ENCODE measurements at places on chromosomes 5 and 9.

DNA sequence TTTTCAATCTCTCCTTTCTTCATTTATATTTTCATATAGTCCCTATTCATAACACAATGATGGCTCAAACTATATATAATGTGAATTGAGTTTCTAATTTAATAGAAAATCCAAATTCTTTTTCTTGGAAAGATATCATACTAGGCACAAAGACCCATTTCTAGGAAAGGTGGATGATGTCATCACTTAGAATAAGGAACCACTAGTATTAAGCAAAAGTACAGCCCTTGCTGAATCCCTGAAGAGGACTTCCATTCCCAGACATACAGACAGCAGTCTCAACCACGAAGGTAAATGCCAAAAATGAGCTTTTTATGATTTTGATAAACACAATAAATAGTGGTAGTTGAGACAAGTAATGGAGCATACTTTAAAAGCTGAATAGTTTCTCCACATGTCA lies 210.0 kb downstream of the FBN2 start:
- DNase-seq: no peak

- peak; percentile 52 for DNase-seq
Measured at GRCh38 chr5:31186672-31187267, 6.7 kb upstream of the CDH6 start.

- no peak for DNase-seq
Measured at GRCh38 chr9:18138656-18139055, 335.3 kb upstream of the ADAMTSL1 start.

DNA sequence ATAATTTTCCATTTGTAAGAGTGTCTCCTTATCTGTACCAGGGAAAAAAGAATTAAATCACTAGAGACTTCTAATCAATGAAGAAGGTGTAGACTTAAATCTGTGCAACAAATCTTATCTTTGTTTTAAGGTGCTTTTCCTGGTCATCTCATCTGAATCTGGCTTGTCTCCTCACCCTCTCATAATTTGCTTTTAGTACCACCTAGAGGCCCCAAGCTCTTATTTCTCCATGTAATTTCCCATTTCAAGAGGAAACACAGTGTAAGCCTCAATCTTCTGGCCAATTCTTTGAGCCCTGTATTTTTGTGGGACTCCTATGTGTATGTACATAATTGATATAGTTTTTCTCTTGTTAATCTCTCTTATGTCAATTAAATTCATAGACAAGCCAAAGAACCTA lies 1975.3 kb upstream of the CDH6 start:
- DNase-seq: no peak

- DNase-seq: peak; percentile 21
Measured at GRCh38 chr5:39447059-39447458, 22.3 kb upstream of the DAB2 start.

GRCh38 chr9:109411798-109412352 lies 86.2 kb downstream of the PTPN3 start:
- DNase-seq: peak; percentile 61

DNA sequence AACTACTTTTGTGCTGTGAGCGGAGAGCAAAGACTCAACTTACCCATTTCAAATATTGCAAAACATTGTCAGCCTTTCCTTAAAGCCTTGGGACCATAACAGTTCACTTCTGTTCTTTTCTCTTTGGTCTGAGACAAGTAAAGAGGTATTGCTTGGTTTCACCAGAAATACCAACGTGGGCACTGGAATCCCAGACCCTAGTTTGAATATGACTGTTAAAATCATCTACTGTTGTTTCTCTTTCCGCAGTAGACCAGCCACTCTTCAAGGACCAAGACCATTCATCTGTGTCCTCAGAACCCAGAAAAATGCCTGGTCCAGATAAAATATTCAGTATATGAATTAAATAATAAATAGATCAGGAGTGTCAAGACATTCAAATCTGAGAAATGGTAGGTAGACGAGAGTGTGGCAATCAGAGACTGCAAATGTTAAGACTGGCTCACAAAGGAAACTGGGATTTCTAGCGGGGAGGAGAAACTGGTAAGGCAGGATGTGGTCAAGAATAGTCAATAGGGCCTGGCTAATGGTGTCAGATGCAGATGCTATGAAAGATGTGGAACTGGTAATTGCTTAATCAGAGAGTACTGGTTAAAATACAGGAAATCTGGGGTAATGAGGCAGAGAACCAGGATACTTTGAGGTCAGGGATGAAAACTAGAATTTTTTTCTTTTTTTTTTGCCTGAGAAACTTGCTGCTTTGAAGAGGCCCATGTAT lies 82.1 kb upstream of the IL33 start:
- no peak for DNase-seq

- no peak for DNase-seq
Measured at GRCh38 chr5:24732184-24732583, 87.4 kb upstream of the CDH10 start.
